ENCODE measurements at places on chromosomes 2 and 18.

DNA sequence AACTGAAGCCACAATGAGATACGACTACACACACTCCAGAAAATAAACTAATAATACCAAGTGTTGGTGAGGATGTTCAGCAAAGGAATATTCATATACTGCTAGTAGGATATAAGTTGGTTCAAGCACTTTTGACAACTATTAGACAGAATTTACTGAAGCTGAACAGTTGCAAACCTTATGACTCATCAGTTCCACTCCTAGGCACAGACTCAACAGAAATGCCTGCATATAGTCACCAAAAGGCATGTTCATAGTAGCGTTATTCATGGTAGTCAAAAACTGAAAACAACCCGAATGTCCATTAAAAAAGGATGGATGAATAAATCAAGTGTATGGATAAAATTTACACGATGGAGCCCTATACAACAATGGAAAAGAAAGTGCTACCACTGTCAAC, 232.0 kb downstream of the ANAPC1 start:
- DNase-seq, result no peak

DNA sequence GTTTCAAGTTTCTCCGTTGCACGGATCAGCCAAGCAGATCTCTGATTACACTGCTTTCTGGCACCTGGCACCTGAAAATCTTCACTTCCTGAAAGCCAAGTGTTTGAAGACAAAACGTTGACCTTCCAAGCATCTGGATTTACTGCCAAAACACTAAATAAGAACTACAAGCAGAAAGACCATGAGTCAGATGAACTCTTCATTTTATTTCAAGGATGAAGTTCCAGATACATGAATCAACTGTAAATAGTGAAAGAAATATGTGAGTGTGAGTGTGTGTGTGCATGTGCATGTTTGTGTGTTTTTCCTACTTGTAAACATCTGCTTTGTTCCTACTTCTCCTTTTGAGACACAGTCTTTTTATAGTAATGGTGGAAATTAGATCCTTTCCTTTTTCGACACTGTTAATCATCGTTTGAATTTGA, 60.0 kb upstream of the DTNA start:
- DNase-seq, result no peak

DNA sequence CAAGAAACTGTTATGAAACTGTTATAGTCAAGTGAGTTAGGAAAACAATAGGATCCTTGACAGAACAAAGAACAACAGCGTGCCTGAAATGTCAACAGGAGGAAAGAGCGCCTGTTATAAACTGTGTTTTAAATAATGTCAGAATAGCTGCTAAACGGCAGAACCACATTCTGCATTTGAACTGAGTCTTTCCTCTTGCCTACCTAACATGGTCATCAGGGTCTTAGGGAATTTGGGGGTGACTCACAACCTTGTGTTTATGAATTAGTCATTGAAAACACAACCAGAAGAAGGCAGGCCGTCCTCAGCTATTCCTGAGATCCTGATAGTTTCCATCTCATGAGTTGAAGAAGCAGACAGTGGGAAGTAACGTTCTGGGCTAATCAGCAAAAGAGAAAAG, 222.0 kb upstream of the FN1 start:
- no peak for DNase-seq

- DNase-seq, result no peak
Observed at GRCh38 chr2:141835103-141835502, 295.7 kb downstream of the LRP1B start.

DNA sequence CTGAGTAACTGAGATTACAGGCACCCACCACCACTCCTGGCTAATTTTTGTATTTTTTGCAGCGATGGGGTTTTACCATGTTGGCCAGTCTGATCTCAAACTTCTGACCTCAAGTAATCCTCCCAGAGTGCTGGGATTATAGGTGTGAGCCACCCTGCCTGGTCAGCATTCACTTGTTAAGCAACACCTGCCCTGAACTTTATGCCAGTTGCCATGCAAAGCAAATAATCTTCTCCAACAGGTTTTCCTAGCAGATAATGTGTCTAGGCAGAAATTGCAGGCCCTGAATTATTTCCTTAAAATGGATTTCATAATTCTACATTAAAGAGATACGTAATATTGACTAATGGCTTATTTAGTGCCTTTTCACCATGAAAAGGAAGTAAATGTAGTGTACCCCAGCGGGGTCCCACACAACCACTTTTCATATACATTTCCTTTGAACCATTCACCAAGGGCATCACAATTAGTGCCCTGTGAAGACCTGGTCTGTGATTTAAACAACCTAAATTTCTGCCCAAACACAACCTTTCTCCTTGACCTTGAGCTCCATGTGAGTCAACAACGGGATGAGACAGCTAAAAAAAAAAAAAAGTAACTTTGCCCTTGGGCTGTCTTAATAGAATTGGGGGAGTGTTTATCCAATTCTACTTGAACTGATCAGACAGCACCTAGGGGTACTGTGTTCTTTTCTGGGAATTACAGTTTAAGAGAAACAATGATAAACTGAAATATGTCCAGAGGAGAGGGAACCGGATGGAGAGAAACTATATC, 41.6 kb downstream of the EEF1B2 start:
- no peak for DNase-seq

GRCh38 chr2:30984148-30984547, 154.1 kb downstream of the GALNT14 start:
- DNase-seq, result no peak

- no peak for DNase-seq
Observed at GRCh38 chr2:5140347-5140746, 551.8 kb upstream of the SOX11 start.

DNA sequence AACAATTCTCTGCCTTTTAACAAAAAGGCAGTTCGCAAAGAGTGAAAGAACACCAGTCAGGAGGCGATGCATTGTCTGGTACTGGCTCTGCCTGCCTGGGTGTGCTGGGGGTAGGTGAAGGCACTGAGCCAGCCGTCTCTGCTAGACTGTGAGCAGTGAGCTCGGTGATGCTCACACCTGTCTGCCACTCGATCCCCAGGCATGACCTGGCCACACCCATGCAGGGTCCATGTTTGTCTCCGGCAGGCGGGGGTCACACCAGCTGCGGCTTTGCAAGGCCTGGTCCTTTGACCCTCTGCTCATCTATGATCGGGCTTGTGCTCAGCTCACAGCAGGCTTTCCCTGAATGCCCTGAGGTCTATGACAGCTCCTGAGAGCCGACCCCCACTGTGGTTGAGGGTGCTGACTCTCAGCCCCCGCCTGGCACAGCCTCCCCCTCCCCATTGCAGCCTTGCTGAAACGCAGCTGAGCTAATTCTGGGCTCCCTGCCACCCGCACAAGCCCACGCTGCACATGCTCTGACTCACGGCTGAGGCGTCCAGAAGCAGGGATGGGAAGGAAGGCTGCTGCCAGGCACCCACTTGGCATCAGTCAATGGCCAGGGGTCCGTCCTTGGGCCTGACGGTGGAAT, 23.7 kb downstream of the CRACDL start:
- peak; percentile 73 for DNase-seq

- peak; percentile 8 for DNase-seq
Observed at GRCh38 chr18:48983793-48984437, 33.1 kb upstream of the SMAD7 start.

DNA sequence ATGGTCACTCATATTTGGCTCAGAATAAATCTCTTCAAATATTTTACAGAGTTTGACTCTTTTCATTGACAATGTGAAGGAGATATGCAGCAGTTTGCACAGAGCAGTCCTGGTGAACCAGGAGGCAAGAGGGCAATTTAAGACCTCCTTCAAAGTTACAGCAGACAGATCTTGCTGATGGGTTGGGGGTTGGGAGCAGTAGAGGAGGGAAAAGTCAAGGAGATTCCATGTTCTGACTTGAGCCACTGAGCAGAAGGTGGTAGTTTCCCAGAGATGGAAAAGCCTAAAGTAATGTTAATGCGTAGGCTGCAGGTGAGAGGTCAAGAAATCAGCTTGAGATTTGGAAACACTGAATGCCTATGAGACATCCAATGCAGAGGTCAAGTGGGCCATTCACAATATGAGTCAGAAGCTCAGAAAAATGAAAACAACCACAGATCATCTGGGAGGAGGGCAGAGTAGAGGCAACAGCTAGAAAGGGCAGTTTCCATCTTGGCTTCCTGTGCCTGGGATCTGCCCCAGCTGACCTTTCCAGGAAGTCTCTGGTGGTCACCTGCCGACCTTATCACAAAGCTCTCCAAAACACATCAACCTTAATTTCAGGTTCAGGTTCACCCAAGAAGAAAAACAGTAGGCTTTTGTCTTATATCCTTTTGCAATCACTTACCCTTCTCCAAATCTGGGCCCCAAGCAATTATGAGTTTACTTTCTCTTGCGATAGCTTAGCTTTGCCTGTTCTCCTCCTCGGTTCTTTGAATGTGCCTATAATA, 197.5 kb upstream of the ARL4C start:
- no peak for DNase-seq

GRCh38 chr18:35059280-35059927, 18.2 kb downstream of the MAPRE2 start:
- DNase-seq, result no peak

- no peak for DNase-seq
Observed at GRCh38 chr2:142175813-142176338, 45.1 kb upstream of the LRP1B start.

DNA sequence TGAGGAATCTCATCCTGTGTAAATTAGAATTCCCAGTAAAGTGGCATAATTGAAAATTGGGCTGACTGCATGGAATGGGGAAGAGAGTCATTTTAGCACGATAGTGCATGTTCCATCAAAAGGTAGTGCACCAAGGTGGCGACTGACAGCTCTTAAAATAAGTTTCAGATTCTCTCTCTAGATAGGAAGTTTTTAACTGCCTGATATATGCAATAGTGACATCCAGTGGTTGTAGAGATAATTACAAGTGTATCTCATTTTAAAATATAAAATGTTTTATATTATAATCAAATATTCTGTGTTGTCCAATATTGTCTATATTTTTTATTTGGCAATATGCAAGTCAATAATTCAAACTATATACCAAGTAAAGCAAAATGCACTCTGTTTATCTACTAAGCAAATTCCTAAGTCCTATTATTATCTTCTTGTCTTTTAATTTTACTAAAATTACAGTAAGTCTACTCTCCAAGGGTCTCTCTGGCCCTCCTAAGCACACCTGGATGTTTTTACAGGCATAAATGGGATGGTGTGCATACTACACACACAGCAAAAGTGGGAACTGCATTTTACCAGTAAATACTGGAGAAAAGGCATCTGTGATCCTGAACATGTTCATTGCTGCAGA, 397.7 kb upstream of the HNRNPA3 start:
- peak; percentile 27 for DNase-seq

DNA sequence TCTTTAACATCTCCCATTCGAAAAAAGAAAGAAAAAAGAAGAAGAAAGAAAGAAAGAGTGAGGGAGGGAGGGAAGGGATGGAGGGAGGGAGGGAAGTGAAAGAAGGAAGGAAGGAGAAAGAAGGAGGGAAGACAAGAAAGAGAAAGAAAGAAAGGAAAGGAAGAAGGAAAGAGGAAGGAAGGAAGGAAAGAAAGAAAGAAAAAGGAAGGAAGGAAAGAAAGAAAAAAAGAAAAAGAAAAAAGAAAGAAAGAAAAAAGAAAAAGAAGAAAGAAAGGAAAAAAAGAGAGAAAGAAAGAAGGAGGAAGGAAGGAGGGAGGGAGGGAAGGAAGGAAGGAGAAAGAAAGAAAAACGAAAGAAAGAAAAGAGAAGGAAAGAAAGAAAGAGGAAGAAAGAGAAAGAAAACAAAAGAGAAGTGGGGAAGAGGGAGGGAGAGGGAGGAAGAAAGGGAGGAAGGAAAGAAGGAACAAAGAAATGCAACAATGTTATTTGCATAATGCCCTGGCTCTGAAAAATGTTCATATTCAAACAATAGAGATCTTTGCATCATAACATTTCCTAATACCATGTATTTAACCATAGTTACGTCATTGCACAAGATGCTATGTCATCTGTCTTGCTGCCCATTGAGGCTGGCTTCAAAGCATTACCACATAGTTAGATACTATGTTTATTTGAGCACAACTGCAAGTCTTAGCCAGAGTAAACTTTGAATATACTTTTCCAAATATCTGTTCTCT, 550.6 kb downstream of the DSC3 start:
- DNase-seq, result no peak

- DNase-seq, result peak; percentile 53
Observed at GRCh38 chr2:164430166-164430783, 191.0 kb downstream of the GRB14 start.

DNA sequence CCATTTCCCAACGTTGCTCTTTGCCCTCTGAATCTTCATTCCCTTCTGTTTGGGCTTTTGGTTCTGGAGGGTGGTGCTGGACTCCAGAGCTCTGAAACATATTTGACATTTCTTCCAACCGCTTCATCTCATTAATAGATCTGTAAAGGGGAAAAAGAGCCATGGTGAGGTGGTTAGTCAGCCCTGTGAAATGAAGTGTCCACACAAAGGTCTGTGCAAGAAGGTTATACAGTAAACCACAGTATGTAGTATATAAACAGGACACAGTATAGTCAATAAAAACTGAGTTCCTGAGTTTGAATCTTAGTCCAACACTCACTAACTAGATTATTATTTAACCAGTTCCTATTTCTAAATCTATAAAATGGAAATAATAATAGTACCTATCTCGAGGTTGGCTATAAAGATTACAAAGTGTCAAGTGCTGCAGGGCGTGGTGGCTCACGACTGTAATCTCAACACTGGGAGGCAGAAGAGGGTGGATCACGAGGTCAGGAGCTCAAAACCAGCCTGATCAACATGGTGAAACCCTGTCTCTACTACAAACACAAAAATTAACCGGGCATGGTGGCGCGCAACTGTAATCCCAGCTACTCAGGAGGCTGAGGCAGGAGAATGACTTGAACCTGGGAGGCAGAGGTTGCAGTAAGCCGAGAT, 13.1 kb downstream of the STARD7 start:
- DNase-seq, result no peak

GRCh38 chr2:84849271-84849952, 31.5 kb downstream of the TRABD2A start:
- DNase-seq, result no peak

Measured in NCI-H774 (cell line).